Temporal lobe (tissue), 4 donors: ENCODE measurements at places on chromosomes 2 and 18. TPM values are rescaled to one million over a fixed set of nuclear protein-coding genes. Genes with fewer than 3 reads are reported as not detected.

The STPG4 gene
- total RNA-seq: 0.49 TPM

The GALNT3 gene
- total RNA-seq: 3.0 TPM

The MTLN gene
- 25.3 TPM for total RNA-seq

The ARHGEF33 gene
- total RNA-seq: 2.7 TPM

The LAMA1 gene
- 12.8 TPM for total RNA-seq

The OTOF gene
- 0.25 TPM for total RNA-seq

The ANKRD30BL gene
- 8.9 TPM for total RNA-seq

The ZC3H15 gene
- total RNA-seq: 73.3 TPM

The NT5DC4 gene
- total RNA-seq: not detected

The NR4A2 gene
- total RNA-seq: 6.1 TPM

The SRSF7 gene
- total RNA-seq: 86.5 TPM

The RBM43 gene
- total RNA-seq: 3.9 TPM

The ERMN gene
- under 0.01 TPM for total RNA-seq

The MOCOS gene
- 0.25 TPM for total RNA-seq

The PDE6D gene
- 24.6 TPM for total RNA-seq

The OR6B2 gene
- total RNA-seq: not detected

The CEBPZOS gene
- total RNA-seq: 24.6 TPM

The CBLN2 gene
- total RNA-seq: 219 TPM

The CNGA3 gene
- total RNA-seq: 2.5 TPM

The CCDC74A gene
- total RNA-seq: 3.7 TPM

The HAAO gene
- total RNA-seq: 1.5 TPM

The SNTG2 gene
- total RNA-seq: 0.98 TPM

The FBLN7 gene
- 2.5 TPM for total RNA-seq

The DNAH7 gene
- total RNA-seq: 10.3 TPM

The HOXD1 gene
- not detected for total RNA-seq

The MYOM1 gene
- total RNA-seq: 1.5 TPM

The ZNF2 gene
- 7.6 TPM for total RNA-seq

The DCDC2C gene
- 0.49 TPM for total RNA-seq

The MRPL53 gene
- 9.6 TPM for total RNA-seq

The CYP26B1 gene
- total RNA-seq: 3.7 TPM

The SERPINB13 gene
- under 0.01 TPM for total RNA-seq

The IL36G gene
- total RNA-seq: not detected

The DLGAP1 gene
- 77.2 TPM for total RNA-seq

The IL1F10 gene
- total RNA-seq: not detected

The ITGA4 gene
- 5.9 TPM for total RNA-seq

The CAB39 gene
- total RNA-seq: 88.3 TPM

The UGT1A10 gene
- not detected for total RNA-seq

The SLC16A14 gene
- 41.6 TPM for total RNA-seq

The MYL1 gene
- total RNA-seq: not detected

The HTR2B gene
- total RNA-seq: 0.25 TPM

The AKAIN1 gene
- 2.5 TPM for total RNA-seq

The RGPD4 gene
- total RNA-seq: 0.25 TPM

The ACVR1C gene
- 4.2 TPM for total RNA-seq

The DLX2 gene
- 5.7 TPM for total RNA-seq

The VWA3B gene
- 0.98 TPM for total RNA-seq

The GCG gene
- 0.49 TPM for total RNA-seq

The TPRKB gene
- 26.8 TPM for total RNA-seq

The HS1BP3 gene
- 6.9 TPM for total RNA-seq

The SCN1A gene
- total RNA-seq: 16.0 TPM
